ENCODE measurements at places on chromosomes 4 and X.

DNA sequence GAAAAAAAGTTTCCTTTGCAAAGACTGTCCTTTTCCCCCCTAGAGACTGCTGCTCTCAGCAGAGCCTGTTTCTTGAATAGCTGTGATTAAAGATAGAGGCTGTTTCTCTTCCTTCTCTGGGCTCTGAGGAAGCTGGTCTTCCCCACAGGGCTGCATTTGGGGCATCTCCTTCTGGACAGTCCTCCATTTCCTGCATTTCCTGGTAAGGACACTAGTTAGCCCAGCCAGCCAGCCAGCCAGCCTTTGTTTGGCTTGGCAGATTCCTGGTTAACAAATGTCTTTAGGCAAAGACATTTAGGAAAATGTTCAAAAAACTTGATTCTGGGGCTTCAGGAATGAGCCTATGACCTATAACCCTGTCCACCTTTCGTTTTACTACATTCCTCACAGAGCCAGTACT is 34.0 kb upstream of the PLAC1 start:
- DNase-seq, result no peak

DNA sequence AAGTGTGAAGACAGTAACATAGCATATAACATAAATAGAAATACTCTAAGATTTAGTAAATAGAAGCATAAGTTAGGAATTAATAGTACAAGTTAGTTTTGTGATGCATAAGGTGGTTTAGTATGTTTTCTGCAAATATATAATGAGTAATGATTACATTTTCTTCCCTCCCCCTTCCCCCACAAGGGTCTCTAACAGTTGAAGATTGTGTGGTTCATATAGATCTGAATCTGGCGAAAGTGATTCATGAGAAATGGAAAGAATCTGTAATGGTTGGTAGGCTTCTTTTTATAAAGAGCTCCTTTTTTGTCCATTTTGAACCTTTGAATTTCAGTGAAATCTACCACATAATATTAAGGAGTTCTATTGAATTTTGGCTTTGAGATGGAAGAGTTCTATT is 66.3 kb downstream of the N4BP2 start:
- no peak for DNase-seq

- DNase-seq, result no peak
Measured at GRCh38 chr4:118939169-118939783, 50.6 kb downstream of the SYNPO2 start.

DNA sequence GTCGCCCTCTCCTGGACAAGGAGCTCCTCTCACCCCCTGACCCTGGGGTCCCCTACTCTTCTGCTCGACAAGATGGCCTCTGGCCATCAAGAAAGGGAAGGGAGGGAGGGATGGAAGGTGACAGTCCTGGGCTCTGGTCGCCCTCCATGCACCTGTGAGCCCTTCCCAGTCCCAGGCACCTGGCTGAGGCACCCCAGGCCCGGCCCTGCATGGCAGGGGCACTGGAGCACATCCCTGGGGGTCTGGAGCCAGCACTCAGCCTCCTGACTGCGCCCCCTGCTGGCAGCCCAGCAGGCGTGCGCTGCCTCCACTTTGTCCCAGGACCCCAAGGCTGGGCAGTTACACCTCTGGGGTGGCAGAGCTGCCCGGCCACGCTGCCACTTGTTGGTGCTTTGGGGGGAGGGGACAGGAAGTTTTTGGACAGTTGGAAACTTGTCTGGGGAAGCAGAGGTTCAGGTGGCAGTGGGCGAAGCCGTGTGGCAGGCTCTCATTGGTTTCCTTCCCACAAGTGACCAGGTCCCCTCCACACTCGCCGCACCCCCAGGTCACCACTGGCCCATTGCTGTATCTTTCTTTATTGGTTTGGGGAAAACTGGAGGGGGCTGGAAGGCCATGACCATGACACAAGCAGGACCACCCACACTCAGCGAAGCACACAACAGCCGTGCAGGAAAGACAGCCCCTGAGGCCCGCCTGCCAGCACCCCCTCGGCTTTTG is 4.3 kb downstream of the PNCK start:
- DNase-seq, result no peak

DNA sequence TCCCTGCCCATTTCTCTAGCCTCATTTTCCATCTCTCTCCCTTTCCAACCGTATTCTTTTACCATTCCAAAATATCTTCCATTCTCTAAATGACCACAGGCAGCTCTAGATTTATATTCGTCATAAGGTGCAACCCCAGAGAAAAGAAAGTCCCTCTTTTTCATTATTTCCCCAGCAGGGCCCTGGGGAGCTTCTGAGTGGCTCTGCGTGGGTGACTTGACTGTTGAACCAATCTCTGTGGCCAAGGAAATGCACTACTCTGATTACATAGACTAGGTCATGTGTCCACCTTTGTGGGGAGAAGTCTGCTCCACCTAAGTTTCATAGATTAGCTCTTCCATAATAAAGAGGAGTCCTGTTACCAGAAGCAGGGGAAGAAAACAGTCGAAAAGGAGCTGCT is 51.4 kb downstream of the ATOH1 start:
- DNase-seq, result no peak

DNA sequence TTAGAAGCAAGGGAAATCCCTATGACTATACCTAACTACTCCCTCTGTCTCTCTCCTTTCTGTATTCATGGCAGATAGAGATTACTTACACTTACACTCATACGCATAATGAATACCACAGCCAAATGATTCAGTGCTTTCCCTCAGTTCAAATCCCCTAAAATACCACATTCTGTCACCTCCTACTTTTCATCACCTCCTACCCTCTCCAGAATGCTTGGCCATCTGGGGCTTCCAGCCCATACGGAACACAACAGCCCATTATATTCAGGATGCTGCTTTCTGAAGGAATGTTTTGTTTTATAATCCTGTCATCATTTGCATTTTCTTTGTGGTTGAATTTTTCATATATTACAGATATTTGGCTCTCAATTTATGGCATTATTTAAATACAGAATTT is 361.6 kb downstream of the GRIA2 start:
- no peak for DNase-seq
